ENCODE measurements at places on chromosomes 5 and 9. TPM values are rescaled to one million over a fixed set of nuclear protein-coding genes. Genes with fewer than 3 reads are reported as not detected.

SGCD gene
- 4.4 TPM for total RNA-seq

MSX2 gene
- total RNA-seq = 1.6 TPM

NAIP gene
- 8.5 TPM for total RNA-seq

IL4 gene
- total RNA-seq = not detected

GRCh38 chr5:67652201-67652600 is 455.6 kb upstream of the CD180 start:
- DNase-seq = no peak

GRCh38 chr9:25094518-25094917 is 548.8 kb upstream of the IZUMO3 start:
- no peak for DNase-seq

All from esophagus squamous epithelium (tissue), 5 donors.